ENCODE measurements at places on chromosomes 3 and 15.
A peak's percentile ranks its signal among the peaks of the same experiment; 100 is the strongest.

GRCh38 chr15:69570997-69571396, 118.4 kb downstream of the RPLP1 start:
- DNase-seq, result no peak

DNA sequence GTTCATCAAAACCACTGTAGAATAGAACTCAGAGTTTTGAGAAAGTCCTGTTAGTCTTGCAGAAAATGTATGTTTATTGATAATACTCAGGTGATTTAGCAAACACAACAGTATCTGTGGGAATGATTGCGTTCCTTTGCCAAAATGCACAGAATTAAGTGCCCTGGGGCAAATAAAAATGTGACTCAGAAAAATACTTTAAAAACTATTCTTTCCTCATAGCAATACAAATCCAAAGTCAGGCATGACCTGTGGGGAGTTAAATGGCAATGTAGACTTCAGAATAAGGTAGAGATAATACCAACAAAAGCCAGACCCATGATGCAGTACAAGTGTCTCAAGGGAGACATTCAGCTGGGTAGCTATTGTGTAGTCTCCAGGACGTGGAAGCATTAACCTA, 72.3 kb upstream of the SNTN start:
- no peak for DNase-seq

- DNase-seq, result no peak
Measured at GRCh38 chr3:11625376-11626083, 18.2 kb downstream of the VGLL4 start.

DNA sequence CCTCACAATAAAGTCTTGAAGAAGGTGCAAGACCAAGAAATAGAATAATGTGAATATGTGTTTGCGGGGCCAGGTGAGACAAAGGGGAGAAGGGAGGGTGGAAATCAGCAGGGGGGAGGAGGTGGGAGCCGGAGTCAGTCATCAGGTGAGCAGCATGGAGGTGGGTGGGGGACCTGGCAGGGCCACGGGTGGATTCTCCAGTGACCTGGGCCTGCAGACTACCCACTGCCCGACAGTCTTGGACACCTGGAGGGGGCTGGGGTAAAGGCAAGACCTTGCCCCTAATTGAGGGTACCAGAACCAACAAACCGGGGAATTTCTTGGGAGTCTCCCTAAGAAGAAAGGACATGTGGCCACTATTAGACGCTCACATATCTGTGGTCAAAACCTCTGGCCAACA, 95.8 kb downstream of the CHSY1 start:
- DNase-seq, result no peak

- peak; percentile 65 for DNase-seq
Measured at GRCh38 chr3:191961529-191961928, 500.6 kb downstream of the PYDC2 start.

GRCh38 chr3:197339841-197340520, 41.6 kb upstream of the DLG1 start:
- DNase-seq, result peak; percentile 23

Data from mesendoderm (in vitro differentiated cells).